ENCODE measurements at places on chromosomes 7 and 10.
A peak's percentile ranks its signal among the peaks of the same experiment; 100 is the strongest.

DNA sequence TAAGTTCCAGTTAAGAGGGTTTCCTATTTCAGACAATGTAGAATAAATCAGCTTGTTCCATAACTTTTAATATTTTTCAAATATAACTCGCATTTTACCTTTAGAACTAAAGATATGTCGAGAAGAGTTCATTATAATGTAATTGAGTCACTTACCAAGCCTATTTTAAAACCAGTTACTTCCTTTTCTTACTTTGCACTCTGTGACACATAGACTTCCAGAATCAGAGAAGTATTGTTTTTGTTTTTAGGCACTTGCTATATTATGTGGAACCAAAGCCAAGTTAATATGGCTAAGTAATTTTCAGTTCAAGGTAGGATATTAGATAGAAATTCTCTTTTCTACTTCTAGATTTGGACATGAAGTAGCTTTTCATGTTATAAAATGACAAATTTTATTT is 182.7 kb upstream of the PRPS1L1 start:
- DNase-seq: no peak

DNA sequence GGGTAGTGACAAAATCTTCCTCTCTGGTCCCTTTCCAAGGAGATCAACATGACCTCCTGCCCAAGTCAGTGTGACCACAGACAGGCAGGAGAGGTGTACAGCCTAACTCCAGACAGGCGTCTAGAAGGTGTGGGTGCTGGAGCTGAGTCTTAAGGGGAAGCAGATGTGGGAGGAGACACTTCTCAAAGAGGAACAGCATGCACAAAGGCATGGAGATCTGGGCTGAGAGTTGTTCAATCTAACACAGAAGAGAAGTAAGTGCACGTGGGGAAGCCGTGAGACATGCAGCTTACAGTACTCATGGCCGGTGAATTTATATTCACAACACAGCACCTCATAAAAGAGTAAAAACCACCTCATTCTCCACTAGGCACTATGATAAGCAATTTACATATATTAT is 23.8 kb upstream of the GSDME start:
- DNase-seq: no peak

DNA sequence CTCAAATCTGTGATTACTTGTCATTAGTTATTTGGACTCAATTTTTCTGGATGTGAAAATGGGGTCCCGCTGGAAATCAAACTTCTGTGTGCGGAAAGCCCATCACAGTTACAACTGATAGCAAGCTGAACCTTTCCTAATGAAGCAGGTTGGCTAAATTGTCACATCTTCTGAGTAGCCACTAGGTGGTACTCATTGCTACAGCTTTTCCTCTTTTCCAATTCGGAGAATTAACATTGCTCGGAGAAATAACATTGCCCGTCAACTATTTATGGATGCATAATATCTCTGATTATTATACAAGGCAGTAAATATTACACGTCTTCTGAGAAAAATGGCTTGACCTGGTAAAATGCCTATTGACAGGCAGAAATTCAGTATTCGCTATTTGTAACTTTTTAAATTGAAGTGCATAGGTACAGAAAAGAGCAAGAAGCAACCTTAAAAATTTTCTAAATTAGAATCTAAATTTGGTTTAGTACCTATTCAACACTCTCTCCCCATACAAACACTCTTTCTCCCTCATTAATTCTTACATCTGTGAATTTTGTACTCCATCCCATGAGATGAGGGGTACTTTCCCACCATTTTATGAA is 17.3 kb upstream of the BLOC1S2 start:
- DNase-seq: peak; percentile 42

DNA sequence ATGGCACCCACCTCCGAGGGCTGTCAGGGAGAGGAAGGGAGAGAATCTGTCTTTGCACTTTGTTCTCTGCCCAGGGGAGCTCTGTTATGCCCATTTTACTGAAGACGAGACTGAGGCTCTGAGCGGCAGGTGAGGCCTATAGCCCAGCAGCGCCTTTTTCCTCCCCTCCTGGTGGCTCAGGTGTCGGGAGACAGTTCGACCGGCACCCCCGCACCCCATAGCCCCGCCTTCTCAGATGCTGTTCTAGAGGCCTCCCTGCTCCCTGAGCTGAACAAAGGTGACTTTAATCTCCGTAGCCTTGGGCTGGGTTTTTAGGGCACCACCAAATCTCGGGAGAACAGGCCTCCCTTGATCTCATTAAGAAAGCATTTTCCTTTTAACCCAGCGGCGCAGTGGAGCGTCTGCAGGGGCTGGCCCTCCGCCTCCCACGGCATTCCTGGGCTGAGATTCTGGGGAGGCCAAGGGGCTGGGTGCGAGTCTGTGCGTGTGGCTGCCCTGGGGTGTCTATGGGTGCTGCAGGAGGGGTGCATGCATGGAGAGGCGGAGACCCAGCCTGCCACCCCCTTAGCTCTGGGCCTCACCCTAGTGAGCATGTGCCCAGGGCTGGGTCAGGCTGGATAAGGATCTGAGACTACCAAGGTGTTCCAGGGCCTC is 3.3 kb downstream of the LFNG start:
- DNase-seq: no peak

GRCh38 chr7:29091715-29092114 is 54.6 kb downstream of the CPVL start:
- DNase-seq: peak; percentile 70

- DNase-seq: no peak
These were observed 196.1 kb upstream of the SVIL start for GRCh38 chr10:29830531-29831512.

GRCh38 chr10:89591796-89592271 is 53.2 kb downstream of the PANK1 start:
- DNase-seq: no peak

DNA sequence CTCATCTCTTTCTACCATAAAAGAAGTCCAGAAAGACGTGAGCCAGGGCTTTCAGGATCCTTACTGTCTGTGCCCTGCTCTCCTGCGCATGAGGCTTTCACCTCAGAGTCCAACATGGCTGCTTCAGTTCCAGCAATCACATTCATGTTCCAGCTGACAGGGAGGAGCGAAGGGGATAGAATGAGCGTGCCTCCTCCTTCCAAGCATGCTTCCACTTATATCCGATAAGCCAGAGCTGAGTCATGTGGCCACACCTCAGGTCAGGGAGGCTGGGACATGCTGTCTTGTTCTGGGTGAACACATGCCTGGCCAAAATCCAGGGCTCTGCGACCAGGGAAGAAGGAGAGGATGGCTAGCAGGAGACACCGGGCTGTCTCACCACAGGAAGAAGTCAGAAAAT is 248.2 kb downstream of the SKAP2 start:
- DNase-seq: no peak

DNA sequence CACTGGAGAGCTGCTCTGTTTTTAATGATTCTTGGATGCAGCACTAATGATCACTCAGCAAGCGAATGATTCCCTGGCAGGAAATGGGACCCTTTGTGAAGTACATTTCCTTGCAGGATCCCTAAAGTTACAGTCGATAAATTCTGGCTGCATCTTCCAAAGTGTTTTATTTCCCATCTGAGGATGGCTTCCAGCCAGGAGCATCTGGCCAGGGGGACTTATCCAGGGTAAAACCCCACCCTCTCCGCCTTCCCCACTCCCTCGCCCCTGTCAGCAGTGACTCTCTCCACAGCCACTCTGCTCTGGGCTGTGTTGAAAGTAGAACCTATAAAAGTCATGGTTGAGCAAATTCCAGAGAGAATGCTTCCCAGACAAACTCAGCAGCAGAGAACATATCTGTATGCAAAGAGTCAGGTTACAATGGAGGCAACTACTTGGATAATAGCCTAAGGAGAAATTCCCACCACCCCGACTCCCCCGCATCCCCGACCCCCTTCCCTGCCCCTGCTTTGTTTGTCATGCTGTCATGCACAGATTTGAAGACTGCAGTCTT is 111.0 kb upstream of the ANLN start:
- DNase-seq: no peak

Measured in GM13977 (cell line).